Erythroblast (primary cell): ENCODE measurements at places on chromosomes 12 and 14.

DNA sequence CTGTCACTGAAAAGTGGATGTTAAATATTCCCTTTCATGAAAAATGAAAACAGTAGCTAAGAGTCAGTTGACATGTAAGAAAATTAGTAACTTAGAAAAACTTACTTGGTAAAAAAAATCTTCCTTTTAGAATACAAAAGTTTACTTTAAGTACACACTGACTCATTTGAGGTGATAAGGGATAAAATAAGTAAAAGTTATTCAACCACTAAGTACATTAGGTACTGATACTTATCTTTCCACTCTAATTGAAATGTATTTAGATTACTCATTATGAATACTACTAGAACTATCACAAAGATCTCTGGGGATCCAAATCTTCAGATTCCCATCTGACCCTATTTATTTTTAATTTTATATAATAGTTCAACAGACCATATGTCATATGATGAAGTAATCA, 12.2 kb downstream of the SYCP3 start:
- DNase-seq, result no peak

GRCh38 chr12:39467432-39467870, 24.5 kb upstream of the KIF21A start:
- DNase-seq, result no peak

- no peak for DNase-seq
These were observed 95.4 kb upstream of the SLCO1C1 start for GRCh38 chr12:20599757-20600156.

GRCh38 chr14:62557416-62557815, 487.8 kb downstream of the KCNH5 start:
- DNase-seq, result no peak

DNA sequence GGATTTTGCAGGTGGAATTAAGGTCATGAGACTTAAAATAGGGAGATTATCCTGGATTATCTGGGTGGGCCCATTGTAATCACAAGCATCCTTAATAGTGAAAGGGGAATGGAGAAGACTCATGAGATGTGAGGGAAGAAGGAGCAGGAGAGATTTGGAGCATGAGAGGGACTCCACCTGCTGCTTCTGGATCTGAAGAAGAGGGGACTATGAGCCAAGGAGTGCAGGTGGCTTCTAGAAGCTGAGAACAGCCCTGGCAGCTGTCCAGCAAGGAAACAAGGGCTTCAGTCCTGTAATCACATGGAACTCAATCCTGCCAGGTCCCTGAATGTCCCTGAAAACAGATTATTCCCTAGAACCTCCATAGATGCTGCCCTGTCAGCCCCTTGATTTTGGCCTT, 67.8 kb downstream of the PELI2 start:
- DNase-seq, result no peak

DNA sequence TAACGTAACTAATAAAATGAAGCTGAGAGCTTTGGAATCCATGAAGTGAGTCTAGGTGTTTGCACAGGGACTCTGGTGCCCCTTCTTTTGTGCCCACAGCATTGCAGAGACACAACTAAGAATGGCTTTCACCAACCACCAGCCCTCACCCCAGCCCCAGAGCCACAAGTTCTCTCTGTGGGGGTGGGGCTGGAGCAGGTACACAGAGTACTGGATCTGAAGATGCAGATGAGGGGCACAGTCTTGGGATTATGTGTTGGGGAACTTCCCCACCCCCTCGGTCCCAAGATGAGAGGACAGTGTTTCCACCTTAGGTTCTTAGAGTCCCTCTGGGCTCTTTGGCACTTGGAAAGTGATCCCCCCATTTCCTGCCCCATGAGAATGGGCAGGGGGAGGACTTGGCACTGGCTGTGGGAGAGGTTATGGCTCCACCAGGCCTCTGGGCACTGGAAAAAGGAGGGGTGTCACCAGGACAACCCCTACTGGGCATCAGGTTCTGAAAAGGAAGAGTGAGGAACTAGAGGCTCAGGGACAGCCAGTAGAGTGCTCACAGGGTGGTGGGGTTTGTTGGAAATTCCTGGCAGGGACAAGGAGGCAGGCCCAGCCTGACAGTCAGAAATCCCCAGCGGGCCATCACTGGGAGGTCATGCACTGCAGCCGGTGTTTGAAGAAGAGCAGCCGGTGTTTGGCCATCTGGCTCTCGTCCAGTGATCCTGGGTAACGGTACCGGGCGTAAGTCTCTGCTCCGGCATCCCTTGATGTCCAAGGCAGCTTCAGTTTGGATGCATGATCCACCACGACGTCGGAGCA, 6.7 kb downstream of the B4GALNT1 start:
- DNase-seq, result no peak

- DNase-seq, result no peak
These were observed 756 bp downstream of the LGR5 start for GRCh38 chr12:71440345-71440762.

GRCh38 chr12:98901189-98901588, 256.1 kb downstream of the APAF1 start:
- DNase-seq, result no peak

DNA sequence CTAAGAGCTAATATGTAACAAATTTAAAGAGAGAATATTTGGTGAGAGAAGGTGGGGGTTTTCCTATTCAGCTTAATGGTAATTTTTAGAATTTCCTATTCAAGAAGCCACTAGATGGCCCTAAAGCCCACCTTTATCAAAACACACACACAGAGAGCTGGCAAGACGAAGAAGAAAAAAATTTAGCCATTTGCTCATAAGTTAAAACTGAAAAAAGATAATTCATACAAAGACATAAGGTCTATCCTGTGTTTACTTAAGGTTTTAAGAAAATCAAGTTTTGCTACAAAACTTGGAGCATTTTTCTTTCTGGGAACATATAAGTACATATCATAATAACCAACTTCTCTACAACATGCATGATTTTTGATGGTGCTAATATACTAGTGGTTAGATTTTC, 46.8 kb upstream of the PCED1B start:
- DNase-seq, result peak; percentile 64

DNA sequence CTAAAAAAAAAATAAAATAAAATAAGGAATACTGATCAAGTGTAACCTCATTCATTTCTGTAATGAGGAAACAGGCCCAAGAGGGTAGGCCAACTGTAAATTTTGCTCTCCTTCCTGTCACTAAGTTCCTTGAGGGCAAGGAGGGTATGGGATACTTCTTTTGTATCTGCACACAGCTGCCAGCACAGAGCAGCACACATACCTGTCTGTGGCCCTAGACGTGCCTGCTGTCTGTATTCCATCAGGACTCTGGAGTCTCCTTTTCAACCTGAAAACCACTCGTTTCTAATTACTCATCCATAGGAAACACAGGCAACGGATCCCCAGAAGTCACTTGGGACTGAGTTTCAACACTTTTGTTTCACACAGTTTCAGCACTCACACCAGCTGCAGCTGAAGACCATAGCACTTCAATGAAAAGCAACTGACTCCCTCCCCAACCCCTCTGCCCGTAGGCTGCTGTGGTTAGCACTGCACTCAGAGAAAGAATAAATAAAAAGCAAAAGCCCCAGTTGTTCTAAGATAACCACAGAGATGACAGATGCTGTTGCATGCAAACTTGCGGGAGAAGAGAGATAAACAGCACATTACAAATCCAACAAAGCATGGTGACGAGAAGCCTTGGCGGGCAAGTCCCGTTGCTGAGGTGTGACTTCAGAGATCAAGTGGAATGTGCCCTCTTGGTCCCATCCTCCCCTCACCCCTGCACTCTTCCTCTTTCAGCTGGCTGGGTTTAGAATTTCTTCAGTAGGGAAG, 24.9 kb downstream of the CRACR2A start:
- DNase-seq, result no peak

- no peak for DNase-seq
These were observed 36.8 kb downstream of the CCDC88C start for GRCh38 chr14:91380610-91381371.

DNA sequence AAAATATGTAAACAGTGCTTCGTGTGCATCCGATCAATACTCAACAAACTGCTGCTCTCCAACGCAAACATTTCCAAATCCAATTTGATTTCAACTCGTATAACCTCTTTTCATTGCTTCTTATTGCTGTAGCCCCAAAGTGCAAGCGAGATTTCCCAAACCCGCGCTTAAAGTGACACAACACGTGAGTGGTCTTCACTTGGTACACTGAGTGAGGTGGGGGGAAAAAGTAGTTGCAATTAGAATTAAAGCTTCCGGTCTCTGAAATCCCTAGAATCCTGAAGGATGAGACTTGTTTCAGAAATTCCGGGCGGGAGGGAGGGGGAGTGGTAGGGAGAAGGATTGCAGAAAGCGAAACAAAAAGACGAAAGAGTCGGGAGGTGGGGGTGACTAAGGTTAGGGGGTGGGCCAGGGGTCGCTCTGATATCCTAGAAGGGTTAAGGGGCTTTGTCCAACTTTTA, 387.5 kb downstream of the BCAT1 start:
- DNase-seq, result no peak

- DNase-seq, result no peak
These were observed 208.6 kb downstream of the RASSF9 start for GRCh38 chr12:85627584-85627983.

- DNase-seq, result no peak
These were observed 12.4 kb downstream of the SMIM41 start for GRCh38 chr12:52091869-52092268.

DNA sequence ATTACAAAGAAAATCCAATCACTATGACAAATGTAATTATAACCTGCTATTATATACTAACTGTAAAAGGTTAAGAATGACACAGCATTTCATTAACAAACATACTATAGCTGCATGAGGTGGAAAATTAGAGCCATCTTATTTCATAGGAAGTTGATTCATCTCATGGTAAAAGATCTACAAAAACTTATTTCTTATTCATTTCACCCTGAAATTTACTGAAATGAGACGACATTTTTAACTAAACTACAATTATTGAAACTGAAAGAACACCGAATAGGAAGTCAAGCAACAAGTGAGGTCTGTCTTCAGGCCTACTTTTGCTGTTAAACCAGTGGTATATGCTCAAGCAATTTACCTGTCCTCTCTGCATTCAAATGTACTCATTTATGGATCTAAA, 87.2 kb downstream of the CEP83 start:
- no peak for DNase-seq

DNA sequence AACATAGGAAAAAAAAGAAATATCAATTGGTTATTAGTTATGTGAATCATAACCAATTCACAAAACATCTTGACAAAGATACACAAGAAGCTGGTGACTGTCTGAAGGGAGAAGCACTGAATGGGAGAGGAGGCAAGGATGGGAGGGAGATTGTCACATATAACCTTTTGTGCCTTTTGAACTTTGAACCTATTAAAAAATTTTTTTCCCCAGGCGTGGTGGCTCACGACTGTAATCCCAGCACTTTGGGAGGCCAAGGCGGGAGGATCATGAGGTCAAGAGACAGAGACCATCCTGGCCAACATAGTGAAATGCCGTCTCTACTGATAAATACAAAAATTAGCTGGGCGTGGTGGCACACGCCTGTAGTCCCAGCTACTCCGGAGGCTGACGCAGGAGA, 12.6 kb downstream of the DYNLL1 start:
- no peak for DNase-seq

- no peak for DNase-seq
These were observed 268.9 kb upstream of the NOVA1 start for GRCh38 chr14:26866721-26867120.

DNA sequence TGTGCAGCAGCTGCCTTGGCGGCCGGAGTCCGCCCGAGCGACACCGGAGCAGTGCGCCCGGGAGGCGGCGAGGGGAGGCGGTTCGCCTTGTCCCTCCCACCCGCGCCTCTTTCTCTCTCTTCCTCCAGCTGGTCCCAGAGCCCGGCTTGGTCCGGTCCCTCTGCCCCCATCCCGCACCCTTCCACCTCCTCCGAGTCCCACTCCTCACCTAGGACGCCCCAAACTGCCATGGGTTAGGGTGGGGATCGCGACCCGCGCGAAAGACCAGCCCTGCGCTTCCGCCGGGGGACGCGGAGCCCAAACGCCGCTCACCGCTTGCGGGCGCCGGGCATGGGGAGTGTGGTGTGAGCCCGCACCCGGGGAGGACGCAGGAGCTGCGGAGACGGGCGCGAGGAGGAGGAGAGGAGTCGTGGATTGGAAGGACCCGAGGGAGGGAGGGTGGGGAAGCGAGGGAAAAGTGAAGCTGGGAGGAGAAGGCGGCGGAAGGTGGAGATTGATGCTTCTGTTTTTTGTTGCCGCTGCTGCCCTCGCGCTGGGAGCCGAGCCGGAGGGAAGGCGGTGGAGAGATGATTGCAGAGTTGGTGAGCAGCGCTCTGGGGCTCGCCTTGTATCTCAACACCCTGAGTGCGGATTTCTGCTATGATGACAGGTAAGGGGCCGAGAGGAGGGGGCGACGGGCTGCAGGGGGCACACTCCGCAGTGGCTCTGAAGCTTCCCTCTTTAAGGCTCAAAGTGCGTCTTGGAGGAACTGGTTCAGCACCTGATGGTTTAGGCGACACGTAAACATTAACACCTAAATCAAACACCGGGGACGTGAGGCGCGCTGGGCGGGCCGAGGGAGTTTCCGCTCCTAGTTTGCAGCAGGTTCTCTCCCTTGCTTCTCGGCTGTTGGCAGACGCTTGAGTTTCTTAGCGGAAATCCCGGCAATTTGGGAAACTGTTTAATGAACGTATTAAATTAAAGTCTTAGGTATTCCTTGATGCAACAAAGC, 610 bp downstream of the TMTC2 start:
- DNase-seq, result peak; percentile 10

DNA sequence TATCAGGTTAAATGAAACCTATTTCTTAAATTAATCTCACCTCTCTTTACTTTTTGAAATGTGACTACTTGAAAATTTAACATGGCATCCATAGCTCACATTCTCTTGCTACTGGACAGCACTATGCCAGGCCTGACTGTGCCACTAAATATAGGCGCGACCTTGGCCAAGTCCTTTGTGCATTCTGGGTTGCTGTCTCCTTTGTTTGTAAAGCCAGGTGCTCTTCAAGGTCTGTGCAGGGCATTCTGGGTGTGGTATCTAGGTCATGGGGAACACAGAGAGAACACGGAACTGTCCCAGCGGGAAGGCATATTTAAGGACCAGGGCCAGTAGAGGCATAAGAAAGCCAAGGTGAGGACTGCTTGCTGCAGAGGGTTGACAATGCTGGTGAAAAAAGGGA, 121.2 kb downstream of the ZNF664 start:
- DNase-seq, result no peak

- DNase-seq, result no peak
These were observed 571.8 kb downstream of the PRKD1 start for GRCh38 chr14:29355846-29356245.

- DNase-seq, result no peak
These were observed 509.5 kb downstream of the TMEM132D start for GRCh38 chr12:129394177-129394825.

- DNase-seq, result no peak
These were observed 1353.2 kb downstream of the AACS start for GRCh38 chr12:126418400-126418799.

GRCh38 chr12:40107803-40108620, 2.1 kb upstream of the SLC2A13 start:
- DNase-seq, result no peak
